Left hindlimb (tissue), 1 donor: ENCODE measurements at places on chromosomes 16 and 17.

DNA sequence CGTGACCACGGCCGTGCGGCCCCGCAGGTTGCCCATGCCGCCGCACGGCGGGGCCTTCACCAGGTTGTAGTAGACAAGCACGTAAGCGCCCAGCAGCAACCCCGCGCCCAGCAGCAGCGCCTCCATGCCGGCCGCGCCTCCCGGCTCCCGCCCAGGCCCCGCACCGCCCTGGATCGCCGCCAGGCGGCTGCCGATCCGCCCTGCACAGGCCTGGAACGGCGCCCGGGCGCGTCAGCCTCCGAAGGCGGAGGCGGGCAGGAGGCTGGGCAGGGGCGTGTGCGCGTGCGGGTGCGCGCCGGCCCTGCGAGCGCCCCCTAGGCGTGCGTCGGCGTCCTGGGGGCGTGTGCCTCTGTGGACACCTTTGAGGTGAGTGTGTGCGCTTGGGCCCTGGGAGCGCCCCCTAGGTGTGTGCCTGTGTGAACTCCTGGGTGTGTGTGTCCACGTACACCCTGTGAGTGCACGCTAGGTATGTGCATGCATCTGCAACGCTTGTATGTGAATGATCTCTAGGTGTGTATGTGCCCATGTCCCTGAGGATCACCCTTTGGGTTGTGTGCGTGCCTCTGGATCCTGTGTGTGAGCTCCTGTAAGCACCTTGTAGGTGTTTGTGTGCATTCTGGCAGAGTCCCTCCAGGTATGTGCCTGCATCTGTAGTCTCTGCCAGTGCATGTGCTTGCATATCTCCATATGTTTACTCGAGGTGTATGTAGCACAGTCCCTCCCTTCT lies at the start of gene DHRS13:
DHRS13 (minus strand) TSS at position 261 of the 727 bp plus-strand sequence; CDS start at position 126, 135 bp downstream.
- DNase-seq, result peak; percentile 88

DNA sequence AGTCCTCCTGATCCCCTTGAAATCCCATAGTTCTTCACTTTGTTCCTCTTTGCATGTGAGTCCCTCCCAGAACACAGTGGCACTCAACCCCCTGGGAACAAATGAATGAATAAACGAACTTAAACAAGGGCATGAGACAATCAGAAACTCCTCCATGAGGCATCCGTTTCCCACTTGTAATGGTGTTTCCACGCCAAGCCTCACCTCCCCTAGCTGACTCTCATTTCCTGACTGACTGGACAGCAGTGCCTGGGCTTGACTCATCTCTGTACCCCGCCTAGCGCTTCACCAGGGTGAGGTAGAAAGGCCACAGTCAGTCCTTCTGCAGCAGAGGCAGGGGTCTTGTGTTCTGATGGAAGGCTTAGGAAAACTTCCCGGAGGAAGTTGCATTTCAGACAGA lies 14.2 kb downstream of the KIF1C start:
- no peak for DNase-seq

- DNase-seq, result no peak
Measured at GRCh38 chr16:3358871-3359270, 3.2 kb downstream of the OR2C1 start.

- DNase-seq, result no peak
Measured at GRCh38 chr16:48123104-48123788, 32.5 kb downstream of the ABCC12 start.

DNA sequence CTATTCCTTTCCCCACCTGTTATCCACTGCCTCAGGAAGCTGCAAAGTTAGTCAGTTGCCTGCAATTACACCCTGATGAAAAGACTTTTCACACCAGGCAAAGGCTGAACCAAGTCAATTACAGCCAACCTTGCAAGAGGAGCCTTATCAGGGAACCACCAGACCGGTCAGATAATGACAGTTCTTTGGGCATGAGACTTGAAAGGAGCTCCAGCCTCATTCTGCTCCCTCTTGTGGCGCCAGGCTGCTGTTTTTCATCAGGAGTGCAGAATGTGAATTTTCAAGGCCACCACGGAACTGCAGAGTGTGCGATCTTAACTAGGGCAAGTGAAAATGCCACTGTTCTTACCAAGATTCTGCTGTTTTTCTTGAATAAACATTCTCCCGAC lies 22.5 kb downstream of the DNAI2 start:
- DNase-seq, result peak; percentile 59

- DNase-seq, result no peak
Measured at GRCh38 chr17:55381017-55381770, 40.4 kb downstream of the MMD start.

- DNase-seq, result no peak
Measured at GRCh38 chr17:57145347-57145746, 60.3 kb downstream of the AKAP1 start.

DNA sequence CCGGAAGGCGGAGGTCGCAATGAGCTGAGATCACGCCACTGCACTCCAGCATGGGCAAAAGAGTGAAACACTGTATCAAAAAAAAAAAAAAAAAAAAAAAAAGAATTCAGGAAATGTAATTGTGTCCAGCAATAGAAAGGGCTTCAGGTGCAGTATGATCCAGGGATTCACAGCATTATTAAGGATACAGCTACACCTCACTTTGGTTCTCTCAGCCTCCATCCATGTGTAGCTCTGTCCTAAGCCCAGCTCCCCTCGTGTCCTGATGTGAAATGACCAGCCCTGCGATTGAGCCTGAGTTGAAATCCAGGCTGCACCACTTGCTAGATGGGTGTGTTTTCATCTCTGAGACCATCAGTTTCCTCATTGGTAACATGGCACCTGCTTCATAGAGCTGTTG lies 3.0 kb downstream of the SLC5A10 start:
- no peak for DNase-seq

- DNase-seq, result no peak
Measured at GRCh38 chr16:23858542-23858941, 22.8 kb downstream of the PRKCB start.

GRCh38 chr17:74369665-74370490 lies 2.6 kb downstream of the GPR142 start:
- DNase-seq, result no peak

- DNase-seq, result no peak
Measured at GRCh38 chr17:38794221-38794620, 5.1 kb downstream of the PIP4K2B start.

GRCh38 chr16:11547118-11547916 lies 39.4 kb downstream of the LITAF start:
- no peak for DNase-seq

- DNase-seq, result no peak
Measured at GRCh38 chr17:27621942-27622559, 8.9 kb upstream of the LGALS9 start.

DNA sequence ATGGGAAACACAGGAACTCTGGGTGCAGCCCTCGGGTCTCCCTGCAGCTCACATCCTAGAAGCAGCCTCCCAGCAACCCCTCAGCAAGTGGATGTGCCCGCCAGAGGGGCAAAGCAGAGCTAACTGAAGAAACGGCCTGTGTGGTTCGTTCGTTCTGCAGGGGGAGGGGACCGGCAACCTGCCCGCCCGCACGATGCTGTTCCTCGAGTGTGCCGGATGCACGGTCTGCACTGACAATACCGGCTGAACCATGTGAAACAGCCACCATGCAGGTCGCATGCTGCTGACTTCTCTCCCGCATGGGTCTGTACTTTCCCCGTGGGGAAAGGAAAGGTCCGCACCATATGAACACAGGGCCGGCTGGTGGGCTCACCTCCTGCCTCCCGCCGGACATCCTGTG lies 25.3 kb upstream of the C16orf95 start:
- no peak for DNase-seq

GRCh38 chr16:5557966-5558365 lies 460.4 kb upstream of the EEF2KMT start:
- no peak for DNase-seq

GRCh38 chr16:84647828-84648594 lies at the start of gene KLHL36:
KLHL36 (plus strand) TSS chr16:84648511; CDS start chr16:84650868, 2,357 bp downstream.
- DNase-seq, result peak; percentile 74
